ENCODE measurements at places on chromosomes 3 and 15.

- DNase-seq, result no peak
These were observed 45.0 kb downstream of the MED12L start for GRCh38 chr3:151130428-151130827.

DNA sequence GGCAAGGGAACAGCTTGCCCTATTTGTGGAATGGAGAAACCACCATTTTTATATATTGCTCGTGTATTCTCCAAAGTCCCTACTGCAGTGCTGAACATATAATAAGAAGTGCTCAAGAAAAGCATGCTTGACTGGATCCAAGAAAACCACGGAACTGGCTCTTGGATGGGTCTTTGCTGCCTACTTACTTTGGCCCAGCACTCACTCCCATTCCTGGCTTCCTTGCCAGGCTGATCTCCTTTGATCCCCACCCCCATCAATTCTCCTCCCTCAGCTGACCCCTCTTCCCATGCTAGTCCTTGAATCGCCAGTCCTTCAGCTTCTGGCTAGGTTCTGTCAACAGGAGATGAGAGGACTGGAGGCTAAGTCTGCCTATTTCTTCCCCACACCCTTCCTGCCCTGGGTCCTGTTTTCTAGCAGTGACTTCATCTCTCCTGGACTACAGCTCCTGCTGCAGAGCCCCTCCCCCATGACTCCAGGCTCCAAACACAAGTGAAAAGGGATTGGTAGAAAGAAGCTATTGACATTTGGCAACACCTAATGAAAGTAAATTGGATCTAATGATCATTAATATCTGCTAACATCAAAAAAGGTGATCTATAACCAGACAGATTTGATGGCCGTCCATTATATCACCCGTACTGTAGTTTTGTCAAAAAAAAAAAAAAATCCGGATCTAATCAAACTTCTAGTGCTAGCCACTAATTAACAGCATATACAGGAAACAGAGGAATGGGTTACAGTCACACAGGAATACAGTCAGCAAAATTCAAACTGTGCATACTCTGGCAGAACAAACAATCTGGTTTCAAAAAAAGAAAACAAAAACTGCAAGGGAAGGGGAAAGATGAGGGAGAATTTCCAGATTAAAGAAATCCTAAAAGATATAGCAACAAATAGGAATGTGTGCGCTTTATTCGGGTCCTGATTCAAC, 7.8 kb downstream of the FAM240A start:
- DNase-seq, result no peak

- DNase-seq, result no peak
These were observed 252.5 kb downstream of the THRB start for GRCh38 chr3:24242012-24242698.

DNA sequence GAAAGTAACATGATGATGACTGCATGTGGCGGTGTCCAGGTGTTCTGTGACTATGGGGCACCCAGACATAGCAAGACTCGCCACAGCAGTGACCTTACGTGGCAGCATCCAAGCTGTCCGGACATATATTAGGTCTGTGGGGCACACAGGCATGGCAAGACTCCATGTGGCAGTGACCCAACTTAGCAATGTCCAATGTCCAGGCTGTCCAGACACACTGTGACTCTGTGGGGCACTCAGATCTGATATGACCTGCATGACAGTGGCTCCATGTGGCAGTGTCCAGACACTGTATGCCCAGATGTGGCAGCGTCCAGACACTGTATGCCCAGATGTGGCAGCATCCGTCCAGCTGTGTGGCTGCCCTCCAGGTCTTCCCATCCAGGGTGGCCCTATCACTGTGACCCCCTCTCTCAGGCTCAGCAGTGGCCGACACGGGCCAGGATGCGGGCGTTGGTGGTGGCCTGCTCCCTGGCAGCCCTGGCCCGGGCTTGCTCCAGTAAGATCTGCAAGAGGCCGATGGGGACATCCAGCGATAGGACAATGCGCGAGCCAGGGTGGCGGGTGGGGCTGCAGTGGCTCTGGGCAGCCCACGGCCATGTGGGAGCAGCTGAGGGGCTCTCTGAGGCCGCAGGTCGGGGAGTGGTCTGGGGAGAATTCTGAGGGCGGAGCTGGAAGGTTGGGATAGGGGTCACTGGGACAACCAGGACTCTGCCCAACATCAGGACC, 1.1 kb downstream of the UCN2 start:
- no peak for DNase-seq

Measured in stimulated activated CD4-positive, alpha-beta T cell treated with anti-CD3 and anti-CD28 coated beads, Interleukin-15, amount 100 ng/mL, for 1 hour (primary cell).